NCI-H69 (cell line): ENCODE measurements at places on chromosomes 12 and 14.

DNA sequence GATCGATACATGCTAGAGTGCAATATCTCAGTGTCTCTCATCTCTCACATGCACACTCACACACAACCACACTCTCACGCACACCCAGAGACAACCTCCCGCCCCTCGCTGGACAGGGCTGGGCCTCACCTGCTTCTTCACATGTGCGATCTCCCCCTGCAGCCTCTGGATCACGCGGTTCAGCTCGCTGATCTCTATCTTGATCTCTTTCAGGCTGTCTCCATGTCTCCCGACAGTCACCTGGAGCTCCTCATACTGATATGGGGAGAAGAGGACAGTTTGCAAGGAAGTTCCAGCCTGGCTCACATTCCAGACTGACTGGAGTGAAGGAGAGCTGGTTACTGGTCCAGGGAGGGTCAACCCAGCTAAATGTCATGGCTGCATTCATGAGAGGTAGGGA, 4.4 kb downstream of the KRT2 start:
- DNase-seq = no peak

- DNase-seq = peak; percentile 10
Observed at GRCh38 chr12:76003355-76003638, 28.3 kb downstream of the PHLDA1 start.

- DNase-seq = peak; percentile 46
Observed at GRCh38 chr14:26597071-26597588, 703 bp downstream of the NOVA1 start.

- peak; percentile 71 for DNase-seq
Observed at GRCh38 chr12:91931111-91931510, 214.5 kb downstream of the BTG1 start.

GRCh38 chr12:95700316-95700785, 90.2 kb downstream of the NTN4 start:
- DNase-seq = no peak

GRCh38 chr12:128531170-128531569, 264.2 kb downstream of the TMEM132C start:
- peak; percentile 69 for DNase-seq

DNA sequence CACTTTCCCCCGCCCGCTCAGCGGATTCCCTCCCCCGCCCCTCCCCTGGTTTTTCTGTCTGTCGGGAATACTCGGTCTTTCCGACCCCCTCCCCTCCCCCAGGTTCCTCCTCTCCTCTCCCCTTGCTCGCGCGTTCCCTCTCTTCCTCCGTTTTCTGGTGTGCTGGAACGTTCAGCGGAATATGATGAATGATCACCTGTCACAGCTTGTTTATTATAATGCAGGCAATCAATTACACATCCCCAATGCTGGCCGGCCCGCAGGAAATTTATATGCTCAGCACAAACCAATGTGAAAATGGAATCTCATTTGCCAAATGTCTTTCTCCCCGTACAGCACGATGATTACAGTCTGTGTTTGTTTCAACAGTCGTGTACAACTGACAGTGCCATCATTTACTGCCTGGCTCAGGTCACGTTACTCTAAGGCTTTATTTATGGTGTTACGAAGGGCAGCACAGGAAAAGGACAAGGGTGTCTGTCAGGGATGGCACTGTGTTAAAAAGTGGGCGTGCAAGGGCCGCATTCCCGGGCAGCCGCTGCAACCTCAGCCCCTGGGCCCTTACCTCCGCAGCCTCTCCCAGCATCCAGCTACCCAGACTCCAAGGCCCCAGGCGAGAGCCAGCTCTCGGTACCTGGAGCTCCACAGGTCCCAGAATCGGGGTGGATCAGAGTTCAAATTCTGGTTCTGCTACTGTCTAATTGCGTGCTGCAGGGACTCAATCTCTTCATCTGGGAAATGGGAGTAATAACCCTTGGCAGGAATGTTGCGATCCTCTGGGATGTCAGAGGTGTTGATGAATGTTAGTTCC, 24.7 kb upstream of the MAP1LC3B2 start:
- DNase-seq = peak; percentile 72

GRCh38 chr12:75724928-75725312, 213.5 kb upstream of the KRR1 start:
- peak; percentile 94 for DNase-seq

DNA sequence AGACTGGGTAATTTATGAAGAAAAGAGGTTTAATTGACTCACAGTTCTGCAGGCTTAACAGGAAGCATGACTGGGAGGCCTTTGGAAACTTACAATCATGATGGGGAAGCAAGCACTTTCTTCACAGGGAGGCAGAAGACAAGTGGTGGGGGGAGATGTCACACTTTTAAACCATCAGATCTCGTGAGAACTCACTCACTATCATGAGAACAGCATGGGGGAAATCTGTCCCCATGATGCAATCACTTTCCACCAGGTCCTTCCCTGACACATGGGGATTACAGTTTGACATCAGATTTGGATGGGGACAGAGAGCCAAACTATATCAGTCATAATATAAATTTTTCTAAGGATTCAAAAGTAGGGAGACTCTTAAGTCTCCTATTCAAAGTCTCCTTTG, 46.0 kb downstream of the SPIC start:
- no peak for DNase-seq

DNA sequence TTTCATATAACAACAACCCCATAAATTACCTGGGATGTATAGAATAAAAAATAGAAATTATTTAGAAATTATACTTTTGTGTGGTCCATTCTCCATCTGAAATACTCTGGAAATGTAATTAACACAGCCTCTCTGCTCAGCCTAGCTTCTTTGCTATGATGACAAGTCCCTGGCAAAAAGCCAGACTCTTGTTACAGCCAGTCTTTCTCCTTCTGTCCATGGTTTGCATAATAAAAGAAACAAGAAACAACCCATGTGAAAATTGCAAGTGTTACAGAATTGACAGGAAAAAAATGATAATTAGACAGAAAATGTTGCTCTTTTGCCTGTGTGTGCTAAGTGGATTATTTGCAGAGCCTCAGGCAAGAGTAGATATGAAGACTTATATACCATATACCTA, 61.3 kb downstream of the C12orf50 start:
- DNase-seq = peak; percentile 80

GRCh38 chr12:76025601-76026575, 5.7 kb downstream of the PHLDA1 start:
- DNase-seq = peak; percentile 56

DNA sequence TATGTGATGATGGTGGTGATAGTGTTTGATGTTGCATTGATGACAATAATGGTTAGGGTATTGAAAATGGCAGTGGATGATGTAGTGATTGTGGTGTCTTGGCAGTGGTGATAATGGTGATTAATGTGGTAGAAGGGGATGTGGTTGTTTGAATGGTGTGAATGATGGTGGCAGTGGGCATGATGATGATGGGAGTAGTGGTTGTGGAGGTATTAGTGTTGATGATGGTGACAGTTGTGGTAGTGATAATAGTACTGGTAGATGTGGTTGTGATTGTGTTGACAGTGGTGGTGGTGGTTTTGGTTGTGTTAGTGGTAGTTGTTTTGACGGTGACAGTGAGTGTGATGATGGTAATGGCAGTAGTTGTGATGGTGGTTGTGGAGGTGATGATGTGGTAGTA, 1049.0 kb downstream of the VRK1 start:
- no peak for DNase-seq
